NCI-H82 (cell line): ENCODE measurements at places on chromosomes 6 and 20.

DNA sequence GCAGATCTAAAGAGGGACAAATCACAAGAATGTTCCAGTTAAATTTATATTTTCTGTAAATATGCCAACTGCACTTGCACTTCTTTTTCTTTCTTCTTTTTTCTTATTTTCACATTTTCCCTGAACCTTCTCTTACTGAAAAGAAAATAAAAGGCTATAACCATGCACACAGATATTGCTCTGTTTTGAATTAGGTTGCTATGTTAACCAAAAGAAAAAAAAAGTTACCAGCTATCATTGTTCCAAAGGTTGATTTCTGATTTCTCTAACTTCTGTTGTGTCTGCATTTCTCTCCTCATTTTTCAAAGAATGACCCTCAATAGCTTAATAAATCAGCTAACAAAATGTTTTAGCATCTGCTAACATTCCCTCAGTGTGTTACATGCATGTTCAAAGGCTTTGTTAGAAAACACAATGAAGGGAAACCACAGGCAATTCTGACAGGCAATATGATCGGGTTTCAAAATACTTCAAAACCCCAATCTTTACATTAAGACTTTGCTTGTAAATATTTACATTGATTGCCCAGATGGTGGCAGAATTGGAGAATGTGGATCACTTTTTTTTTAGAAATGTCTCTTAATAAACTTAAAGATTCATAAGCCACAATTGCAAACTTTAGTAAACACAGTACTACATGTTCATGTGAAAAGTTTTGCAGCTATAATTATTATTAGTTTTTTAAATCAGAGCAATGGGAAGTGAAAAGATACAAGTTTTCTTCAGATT lies 928.3 kb upstream of the FLRT3 start:
- no peak for DNase-seq

DNA sequence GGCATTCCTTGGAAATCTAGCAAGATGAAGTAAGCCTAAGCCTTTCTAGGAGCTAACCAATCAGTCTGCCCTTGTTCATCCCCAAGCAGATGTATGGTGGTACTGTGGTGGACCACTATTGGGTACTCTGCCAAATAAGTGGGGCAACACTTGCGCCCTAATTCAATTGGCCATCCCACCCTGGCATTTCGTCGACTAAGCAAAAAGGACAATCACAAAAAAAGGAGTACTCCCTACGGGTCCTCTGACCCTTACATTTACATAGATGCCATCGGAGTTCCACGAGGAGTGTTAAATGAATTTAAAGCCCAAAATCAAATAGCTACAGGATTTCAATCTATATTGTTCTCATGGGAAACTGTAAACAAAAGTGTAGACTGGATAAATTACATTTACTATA lies 19.5 kb downstream of the CHD6 start:
- DNase-seq: no peak

DNA sequence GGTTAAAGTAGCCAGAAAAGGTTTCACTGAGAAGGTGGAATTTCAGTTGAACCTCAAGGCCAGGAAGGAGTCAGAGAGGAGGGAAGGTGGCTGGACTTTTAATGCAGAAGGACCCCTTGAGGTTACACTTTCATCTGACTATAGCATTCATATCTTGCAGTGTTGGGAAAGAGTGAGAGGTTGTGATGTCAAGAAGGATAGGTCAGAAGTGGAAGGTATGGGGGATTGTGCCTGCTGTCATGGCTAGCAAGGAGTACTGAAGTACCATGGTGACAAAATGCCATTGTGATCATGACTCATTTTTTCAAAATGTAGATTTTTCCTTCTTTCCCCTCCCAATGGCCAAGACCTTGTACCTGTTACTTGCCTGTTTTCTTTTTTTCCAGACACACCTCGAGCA lies 5.2 kb upstream of the BACH2 start:
- no peak for DNase-seq

DNA sequence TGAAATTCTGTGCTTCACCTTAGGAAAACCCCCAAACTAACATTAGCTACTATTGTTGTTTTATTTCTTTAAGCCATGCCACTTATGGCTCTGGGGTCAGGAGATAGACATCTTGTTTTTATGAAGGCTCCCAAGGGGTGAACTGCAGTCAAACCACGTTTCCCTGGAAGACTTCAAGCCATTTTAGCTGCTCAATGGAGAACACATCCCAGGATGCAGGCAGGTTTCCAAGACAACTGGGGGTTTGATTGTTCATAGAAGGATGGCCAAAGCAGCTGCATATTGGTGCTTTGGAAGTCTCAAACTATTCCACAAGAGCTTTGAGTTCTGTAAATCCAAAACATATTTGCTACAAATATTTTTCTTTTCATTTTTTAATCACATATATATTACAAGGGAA lies 818.0 kb downstream of the MAFB start:
- no peak for DNase-seq

DNA sequence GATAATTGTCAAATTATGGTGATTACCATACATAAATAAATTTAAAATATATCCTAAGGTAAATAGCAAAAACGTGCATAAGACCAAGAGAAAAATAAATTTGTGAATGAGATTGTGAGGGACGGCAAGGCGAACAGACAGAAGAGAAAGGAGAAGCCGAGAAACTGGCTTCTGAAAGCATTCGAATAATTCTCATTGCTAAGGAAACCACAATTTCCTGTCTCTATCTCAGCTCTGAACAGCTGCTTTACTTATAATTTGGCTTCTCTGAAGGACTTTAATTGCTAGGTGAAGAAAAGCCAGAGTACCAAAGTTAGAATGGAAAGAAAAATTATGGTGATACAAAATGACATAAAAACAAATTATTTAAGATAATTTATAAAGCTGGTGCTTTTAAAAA lies 79.0 kb upstream of the RGS17 start:
- no peak for DNase-seq

DNA sequence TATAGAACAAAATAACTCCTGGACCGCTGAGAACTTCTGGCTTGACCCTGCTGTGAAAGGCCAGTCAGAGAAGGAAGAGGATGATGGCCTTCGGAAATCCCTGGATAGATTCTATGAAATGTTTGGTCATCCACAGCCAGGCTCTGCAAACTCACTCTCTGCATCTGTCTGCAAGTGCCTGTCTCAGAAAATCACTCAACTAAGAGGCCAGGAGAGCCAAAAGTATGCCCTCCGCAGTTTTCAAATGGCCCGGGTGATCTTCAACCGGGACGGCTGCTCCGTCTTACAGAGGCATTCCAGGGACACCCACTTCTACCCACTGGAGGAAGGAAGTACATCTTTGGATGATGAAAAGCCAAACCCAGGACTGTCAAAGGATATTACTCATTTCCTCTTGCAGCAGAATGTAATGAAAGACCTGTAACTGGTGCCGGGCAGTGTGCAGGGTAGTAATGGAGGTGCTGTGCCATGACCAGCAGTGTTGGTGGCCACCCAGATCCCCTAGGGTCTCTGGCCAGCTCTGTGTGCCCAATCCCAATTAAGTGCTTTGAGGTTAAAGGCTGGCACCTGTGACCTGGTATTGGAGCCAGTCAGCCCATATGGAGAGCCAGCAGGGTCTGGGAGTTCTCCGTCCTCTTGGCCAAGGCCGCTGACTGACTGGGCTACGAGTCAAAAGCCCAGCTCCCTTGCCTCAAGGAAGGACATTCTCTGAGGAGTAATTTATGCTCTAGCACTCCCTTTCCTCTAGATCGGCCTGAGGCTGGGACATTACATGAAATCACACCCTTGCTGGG lies 87.1 kb downstream of the TRMT6 start:
- peak; percentile 9 for DNase-seq

- peak; percentile 48 for DNase-seq
Observed at GRCh38 chr20:34636648-34637047, 40.2 kb downstream of the PIGU start.

DNA sequence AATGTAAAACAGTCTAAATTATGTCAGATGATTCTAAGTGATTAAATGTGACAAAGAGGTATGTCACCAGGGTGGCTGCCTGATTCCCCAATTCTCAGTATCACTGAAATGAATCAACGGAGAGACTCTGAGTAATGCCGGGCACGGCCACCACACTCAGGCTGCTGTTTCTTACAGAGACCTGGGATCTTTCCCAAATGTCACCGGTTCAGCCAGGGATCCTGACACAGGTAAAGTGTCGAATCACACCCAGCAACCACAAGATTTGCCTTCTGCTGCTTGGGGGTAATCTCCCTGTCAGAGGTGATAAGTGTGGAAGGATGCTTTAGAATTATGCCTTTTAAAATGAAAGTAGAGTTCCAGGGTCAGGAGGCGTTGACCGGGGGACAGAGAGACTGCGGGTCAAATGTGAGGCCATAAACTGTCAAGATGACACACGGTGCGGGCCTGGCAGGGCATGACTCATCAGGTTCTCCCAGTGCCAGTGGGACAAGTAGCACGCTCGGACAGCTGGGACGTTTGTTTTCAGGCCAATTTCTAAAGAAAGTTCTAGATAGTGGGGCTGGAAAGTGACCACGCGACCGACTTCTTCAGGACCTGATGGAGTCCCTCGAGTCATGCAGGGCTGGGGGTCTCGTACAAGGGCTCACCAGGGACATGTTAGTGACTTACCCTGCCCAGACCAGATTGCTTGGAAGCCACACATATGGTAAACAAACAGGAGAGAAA lies 48.9 kb downstream of the PRDM1 start:
- DNase-seq: no peak

DNA sequence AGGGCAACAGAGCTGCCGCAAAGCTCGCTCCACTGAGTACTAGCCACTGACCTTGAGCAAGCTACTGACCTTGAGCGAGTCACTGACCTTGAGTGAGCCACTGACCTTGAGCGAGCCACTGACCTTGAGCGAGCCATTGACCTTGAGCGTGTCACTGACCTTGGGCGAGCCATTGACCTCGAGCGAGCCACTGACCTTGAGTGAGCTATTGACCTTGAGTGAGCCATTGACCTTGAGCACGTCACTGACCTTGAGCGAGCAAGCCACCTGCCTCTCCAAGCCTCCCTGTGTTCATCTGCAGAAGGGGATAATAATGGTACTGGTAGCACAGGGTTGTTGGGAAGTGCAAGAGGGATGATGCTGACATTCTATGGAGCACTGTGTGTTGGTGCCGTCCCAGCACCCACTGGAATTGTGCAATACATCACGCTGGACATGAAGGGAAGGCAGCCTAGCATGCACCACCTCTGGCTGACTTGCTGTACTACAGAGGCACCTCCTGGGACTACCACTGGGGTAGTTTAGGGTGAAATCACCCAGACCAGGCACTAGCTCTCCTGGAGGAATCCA lies 60.2 kb downstream of the CTCFL start:
- DNase-seq: peak; percentile 46

GRCh38 chr6:73250016-73250415 lies 13.0 kb downstream of the KHDC1 start:
- DNase-seq: peak; percentile 38

- no peak for DNase-seq
Observed at GRCh38 chr6:118559659-118560058, 11.6 kb downstream of the PLN start.

- DNase-seq: no peak
Observed at GRCh38 chr6:16624636-16625290, 136.5 kb downstream of the ATXN1 start.

DNA sequence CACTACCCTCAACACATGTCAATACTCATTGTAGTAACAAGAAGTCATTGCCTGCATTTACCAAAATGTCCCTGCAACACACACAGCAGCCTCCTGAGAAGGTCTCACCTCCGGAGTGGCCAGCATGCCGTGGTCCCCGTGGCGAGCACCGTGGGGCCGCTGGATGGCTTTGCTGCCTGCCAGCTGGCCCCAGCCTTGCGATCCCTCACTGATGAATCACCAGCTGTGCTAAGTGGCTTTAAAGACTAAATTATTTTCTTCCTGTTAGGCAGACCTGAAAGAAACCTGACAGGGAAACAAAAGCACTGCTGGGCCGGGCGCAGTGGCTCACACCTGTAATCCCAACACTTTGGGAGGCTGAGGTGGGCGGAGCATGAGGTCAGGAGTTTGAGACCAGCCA lies 306.7 kb downstream of the CDH4 start:
- no peak for DNase-seq

DNA sequence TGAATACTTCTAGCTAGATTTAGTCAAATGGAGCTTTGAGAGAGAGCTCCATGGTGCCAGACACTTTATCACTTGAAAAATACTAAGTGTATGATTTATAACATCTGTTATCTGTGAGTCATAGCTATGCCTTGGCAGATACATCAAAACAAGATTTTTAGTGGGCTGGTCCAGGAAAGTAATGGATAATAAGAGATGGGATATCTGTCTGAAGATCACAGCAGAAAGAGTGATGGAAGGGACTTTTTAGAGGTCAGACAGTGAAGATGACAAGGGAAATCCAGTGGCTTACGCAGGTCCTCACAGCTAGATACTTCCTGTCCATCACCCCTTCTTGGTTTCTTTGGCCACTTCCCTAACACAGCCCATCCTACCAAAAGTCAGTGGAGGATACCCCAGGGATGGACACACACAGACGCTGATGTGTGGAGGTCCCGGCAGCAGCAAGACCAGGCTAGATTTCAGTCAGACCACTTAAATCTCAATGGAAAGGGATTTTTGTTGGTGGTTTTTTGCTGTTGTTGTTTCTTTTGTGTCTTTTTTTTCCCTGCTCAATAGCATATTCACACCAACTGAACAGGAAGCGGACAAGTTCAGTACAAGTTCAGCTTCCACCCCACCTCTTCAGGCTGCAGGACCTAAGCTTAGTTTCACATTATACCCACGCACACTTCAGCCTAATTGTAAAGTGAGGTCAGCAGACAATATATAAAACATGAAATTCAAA lies 209.3 kb downstream of the ALDH8A1 start:
- no peak for DNase-seq

- peak; percentile 55 for DNase-seq
Observed at GRCh38 chr6:20877008-20877937, 343.0 kb downstream of the CDKAL1 start.

GRCh38 chr6:166757232-166758135 lies 130.4 kb upstream of the RPS6KA2 start:
- no peak for DNase-seq

- DNase-seq: no peak
Observed at GRCh38 chr6:148530394-148530953, 187.8 kb downstream of the SASH1 start.

DNA sequence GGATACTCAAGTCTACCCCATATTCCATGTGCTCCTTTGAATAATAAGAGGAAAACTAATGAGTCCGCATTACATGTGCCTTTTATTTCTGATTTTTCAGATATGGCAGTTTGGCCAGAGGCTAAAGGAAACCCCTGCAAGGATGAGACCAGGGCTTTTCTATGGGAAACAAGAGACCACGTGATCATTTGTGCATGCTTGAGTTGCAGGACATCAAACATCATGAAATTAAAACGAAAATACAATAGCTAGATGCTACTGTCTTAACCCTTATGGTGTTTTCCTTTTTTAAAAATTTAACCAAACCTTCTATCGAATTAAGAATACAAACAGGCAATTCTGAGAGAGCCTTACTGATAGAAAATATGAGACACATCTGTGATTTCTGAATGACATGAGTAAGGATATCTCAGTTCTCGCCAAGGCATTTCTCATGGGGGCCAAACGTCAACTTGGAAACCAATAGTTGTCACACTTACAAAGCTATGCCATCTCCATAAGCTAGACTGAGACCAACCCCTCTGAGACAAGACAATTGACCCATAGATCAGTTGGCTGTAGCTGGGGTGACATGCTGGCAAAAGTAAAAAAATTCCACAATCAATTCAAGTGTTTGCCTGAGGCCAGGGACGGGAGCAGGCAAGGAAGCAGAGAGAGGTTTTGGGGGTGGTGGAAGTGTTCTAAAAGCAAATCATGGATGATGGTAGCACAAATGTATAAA lies 52.8 kb downstream of the RIPOR2 start:
- DNase-seq: no peak

- DNase-seq: no peak
Observed at GRCh38 chr20:34680586-34681175, 3.8 kb upstream of the PIGU start.
